ENCODE measurements at places on chromosomes 2 and 18. TPM values are rescaled to one million over a fixed set of nuclear protein-coding genes. Genes with fewer than 3 reads are reported as not detected.

DNA sequence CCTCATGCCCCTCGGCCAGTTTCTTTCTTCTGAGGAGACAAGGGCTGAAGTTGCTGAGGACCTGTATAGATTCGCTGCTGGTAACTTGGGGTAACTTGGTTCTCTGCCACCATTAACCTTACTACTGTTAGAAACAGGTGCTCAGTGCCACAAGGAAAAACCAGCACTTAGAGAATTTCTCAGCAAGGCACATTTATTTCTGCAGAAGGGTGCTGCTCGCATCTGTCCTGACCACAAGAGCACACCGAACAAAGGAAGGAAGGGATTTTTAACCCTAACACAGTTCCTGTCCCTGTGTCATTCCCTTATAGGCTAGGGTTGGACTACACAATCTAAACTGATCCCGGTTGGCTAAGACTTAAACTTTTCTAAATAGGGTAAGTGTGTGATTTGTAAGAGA is 154.1 kb downstream of the SOCS6 start:
- no peak for DNase-seq

DNA sequence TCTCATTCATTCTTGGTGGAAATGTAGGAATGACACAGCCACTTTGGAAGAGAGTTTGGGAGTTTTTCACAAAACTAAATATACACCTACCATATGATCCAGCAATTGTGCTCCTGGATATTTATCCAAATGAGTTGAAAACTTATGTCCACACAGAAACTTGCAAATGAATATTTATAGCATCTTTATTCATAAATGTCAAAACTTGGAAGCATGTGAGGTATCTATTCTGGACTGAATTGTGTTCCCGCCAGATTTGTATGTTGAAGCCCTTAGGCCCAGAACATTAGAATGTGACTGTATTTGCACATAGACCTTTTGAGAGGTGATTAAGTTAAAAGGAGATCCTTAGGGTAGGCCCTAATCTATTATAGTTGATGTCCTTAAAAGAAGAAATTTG is 409.4 kb upstream of the SYT4 start:
- DNase-seq = no peak

- peak; percentile 60 for DNase-seq
These were observed 14.6 kb upstream of the NFATC1 start for GRCh38 chr18:79380816-79381806.

GRCh38 chr2:151029406-151030157 is 232.1 kb downstream of the RBM43 start:
- DNase-seq = no peak

DNA sequence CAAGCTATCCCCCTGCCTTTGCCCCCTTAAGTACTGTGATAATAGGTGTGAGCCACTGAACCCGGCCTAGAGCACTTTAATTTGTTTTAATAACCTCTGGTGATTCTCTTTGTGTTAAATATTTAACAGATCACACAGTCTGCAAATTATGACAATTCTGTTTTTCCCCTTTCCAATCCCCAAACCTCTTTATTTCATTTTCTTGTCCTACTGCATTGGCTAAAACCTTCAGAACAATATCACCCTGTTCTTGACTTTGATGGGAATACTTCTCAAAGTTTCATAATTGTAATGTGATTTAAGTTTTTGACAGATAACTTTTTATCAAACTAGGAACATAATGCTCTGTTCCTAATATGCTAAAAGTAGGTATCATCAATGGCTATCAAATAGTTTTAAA is 44.5 kb downstream of the USP37 start:
- DNase-seq = no peak

- no peak for DNase-seq
These were observed 705.4 kb upstream of the RAB6C start for GRCh38 chr2:129274038-129274415.

GRCh38 chr18:64037812-64038414 is 68.0 kb downstream of the SERPINB8 start:
- DNase-seq = no peak

GRCh38 chr2:60473546-60473945 is 79.9 kb downstream of the BCL11A start:
- no peak for DNase-seq

DNA sequence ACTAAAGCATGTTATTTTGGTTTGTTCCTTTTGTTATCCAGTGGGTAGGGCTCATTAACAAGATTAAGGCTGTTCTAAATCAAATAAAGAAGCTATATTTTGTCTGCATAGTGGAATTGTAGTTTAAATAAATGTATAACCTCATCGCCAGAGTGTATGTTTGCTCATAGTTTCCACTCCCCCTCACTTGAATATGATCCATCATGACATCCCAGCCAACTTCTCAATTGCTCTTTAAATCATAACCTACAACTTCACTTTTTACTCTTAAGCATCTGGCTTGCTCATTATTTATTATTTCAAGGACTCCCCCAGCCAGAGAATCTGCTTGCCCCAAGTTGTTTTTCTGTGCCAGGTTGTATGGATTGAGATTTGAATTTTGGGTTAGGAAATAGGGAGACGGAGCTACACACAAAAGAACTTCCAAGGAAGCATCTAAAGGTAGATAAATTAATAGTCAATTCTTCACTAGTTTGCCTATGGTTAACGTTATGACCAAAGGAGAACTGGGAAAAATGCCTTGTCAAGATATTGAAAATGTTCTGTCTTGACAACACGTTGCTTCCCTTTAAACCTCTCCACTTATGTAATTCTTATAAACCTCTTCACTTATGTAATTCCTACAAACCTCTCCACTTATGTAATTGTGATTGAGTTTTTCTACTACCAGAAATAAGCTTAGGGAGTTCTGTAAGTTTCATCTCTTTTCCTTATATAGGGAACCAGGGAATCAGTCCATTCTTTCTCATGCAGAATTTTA is 55.4 kb upstream of the UPP2 start:
- DNase-seq = no peak

DNA sequence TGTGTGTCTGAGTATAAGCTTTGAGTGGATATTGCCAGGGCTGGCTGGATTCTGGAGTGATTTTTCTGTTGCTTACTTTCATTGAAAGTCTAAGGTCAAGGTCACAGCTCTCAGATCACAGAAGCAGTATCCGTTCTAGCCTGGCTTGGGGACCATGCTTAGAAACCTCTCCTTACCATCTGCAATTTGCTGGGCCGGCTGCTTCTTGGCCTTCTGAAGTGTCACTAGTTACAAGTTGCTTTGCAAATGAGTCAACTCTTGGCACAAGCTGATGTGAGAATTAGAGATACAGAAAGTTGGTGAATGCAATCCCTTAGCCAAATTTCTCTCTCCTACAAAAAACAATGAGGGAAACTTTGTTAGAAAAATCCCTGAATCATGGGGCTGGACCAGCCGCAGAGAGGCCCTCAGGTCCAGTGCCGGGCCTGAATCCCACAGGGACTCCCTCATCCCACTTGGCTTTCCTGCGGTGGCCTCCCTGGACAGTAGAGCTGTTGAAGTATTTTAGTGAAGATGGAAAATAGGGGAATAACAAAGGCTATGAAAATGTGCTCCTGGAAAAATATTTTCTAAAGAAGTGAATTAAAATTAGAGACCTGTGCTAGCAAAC is 92.7 kb upstream of the CNGA3 start:
- DNase-seq = no peak

Gene ALPG
- not detected for total RNA-seq

Gene UGT1A3
- not detected for total RNA-seq

Gene FEV
- total RNA-seq = not detected

All from CD4-positive, CD25-positive, alpha-beta regulatory T cell (primary cell).